ENCODE measurements at places on chromosomes 13 and 19. TPM values are rescaled to one million over a fixed set of nuclear protein-coding genes. Genes with fewer than 3 reads are reported as not detected.

- no peaks in the 10 kb centered on the region for H3K4me1 ChIP-seq
- DNase-seq = no peak
- no peak overlapping the region for H3K27ac ChIP-seq
- no peaks in the 10 kb centered on the region for H3K36me3 ChIP-seq
- H3K27me3 ChIP-seq = no peaks in the 10 kb centered on the region
Measured at GRCh38 chr13:84962849-84963248, 836.4 kb downstream of the SLITRK6 start.

Gene HIF3A
- total RNA-seq = 123 TPM

GRCh38 chr13:91270031-91270430 lies 77.5 kb upstream of the MIR17HG start:
- H3K4me3 ChIP-seq = no peak overlapping the region
- H3K4me1 ChIP-seq = no peaks in the 10 kb centered on the region

Gene TLE6
- total RNA-seq = 1.2 TPM

DNA sequence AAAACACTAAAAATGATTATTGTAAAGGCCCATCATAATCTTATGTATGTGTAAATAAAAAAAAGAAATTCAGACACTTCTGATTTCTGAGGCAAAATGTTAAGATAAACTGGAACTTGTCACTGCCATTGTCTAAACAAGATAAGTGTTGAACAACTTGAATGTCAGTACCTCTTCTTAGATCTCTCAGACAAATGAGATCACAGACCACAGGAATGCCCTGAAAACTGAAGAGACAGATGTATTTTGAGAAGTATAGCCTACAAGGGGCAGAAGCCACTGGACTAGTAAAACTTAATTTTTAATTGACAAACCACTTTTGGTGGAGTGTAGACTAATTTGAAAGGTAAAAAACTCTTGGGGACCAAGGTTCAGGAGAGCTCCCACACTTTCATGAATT lies 375.5 kb upstream of the SLITRK5 start:
- H3K27ac ChIP-seq = no peak overlapping the region
- H3K36me3 ChIP-seq = no peaks in the 10 kb centered on the region
- DNase-seq = no peak

GRCh38 chr19:29364224-29364726 lies 151.3 kb upstream of the UQCRFS1 start:
- DNase-seq = no peak
- no peak overlapping the region for H3K27ac ChIP-seq
- no peak overlapping the region for H3K4me3 ChIP-seq
- H3K4me1 ChIP-seq = no peaks in the 10 kb centered on the region
- no peaks in the 10 kb centered on the region for H3K36me3 ChIP-seq

GRCh38 chr19:4342314-4342614 lies 1.1 kb upstream of the MPND start:
- no peak for DNase-seq
- peak overlapping the region; percentile 96 for H3K27ac ChIP-seq
- peaks cover 25% of the 10 kb centered on the region for H3K4me1 ChIP-seq
- no peaks in the 10 kb centered on the region for H3K27me3 ChIP-seq
- peaks cover 14% of the 10 kb centered on the region for H3K36me3 ChIP-seq
- H3K4me3 ChIP-seq = peak overlapping the region; percentile 99

GRCh38 chr13:50069261-50069660 lies 54.0 kb downstream of the KCNRG start:
- no peaks in the 10 kb centered on the region for H3K36me3 ChIP-seq
- H3K4me1 ChIP-seq = peaks cover 47% of the 10 kb centered on the region
- H3K4me3 ChIP-seq = no peak overlapping the region
- H3K27ac ChIP-seq = no peak overlapping the region
- H3K27me3 ChIP-seq = no peaks in the 10 kb centered on the region

GRCh38 chr19:4065430-4066175 lies 1.1 kb downstream of the ZBTB7A start:
- peaks cover 7% of the 10 kb centered on the region for H3K36me3 ChIP-seq
- DNase-seq = peak; percentile 99
- H3K27ac ChIP-seq = peak overlapping the region; percentile 98

- no peaks in the 10 kb centered on the region for H3K36me3 ChIP-seq
- no peak overlapping the region for H3K4me3 ChIP-seq
- H3K27ac ChIP-seq = no peak overlapping the region
- no peaks in the 10 kb centered on the region for H3K4me1 ChIP-seq
Measured at GRCh38 chr13:24630121-24630520, 50.1 kb upstream of the ATP12A start.

- DNase-seq = no peak
- peak overlapping the region; percentile 19 for H3K4me3 ChIP-seq
- H3K4me1 ChIP-seq = peaks cover 4% of the 10 kb centered on the region
- no peaks in the 10 kb centered on the region for H3K27me3 ChIP-seq
Measured at GRCh38 chr13:100543872-100544602, 44.6 kb downstream of the GGACT start.

Gene C2CD4C
- total RNA-seq = 3.7 TPM

GRCh38 chr13:73089213-73089612 lies 30.4 kb downstream of the KLF5 start:
- H3K27ac ChIP-seq = no peak overlapping the region
- DNase-seq = no peak
- H3K4me1 ChIP-seq = no peaks in the 10 kb centered on the region
- H3K4me3 ChIP-seq = no peak overlapping the region
- no peaks in the 10 kb centered on the region for H3K27me3 ChIP-seq
- H3K36me3 ChIP-seq = no peaks in the 10 kb centered on the region

Gene VSTM1
- total RNA-seq = 0.33 TPM

DNA sequence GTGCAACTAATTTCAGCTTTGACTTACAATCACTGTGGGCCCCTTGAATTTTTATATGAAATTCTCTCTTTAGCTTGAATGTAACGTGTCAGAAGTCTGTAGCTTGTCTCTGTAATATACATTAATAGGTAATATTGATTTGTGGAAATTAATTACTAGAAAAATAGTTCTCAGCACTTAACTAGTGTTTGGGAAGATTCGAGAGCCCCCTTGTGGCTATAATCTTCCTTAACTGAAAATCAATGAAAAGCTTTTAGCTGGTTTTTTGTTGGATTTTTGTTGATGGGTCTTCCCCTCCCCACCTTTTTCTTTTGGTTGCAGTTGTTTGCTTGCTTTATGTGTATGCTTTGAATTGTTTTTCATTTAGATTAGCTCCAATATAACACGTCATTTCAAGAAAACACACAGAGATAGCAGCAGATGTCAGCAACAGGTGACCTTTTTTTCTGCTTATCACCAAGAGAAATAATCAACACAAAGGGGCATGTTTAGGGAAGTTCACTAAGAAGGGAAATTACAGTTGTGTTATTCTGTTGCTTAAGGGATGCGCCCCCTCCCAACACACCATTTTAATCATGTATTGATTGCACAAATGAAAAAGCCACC lies 176.8 kb downstream of the OXGR1 start:
- no peak for DNase-seq
- H3K27me3 ChIP-seq = no peaks in the 10 kb centered on the region
- H3K36me3 ChIP-seq = no peaks in the 10 kb centered on the region

Gene PLK5
- 0.17 TPM for total RNA-seq

Gene ATP7B
- total RNA-seq = 2.5 TPM

Gene PSPN
- total RNA-seq = 2.5 TPM

GRCh38 chr13:41467425-41467945 lies 10.1 kb downstream of the RGCC start:
- H3K27me3 ChIP-seq = no peaks in the 10 kb centered on the region
- peak overlapping the region; percentile 51 for H3K27ac ChIP-seq
- no peak overlapping the region for H3K4me3 ChIP-seq
- no peaks in the 10 kb centered on the region for H3K36me3 ChIP-seq
- H3K4me1 ChIP-seq = peaks cover 48% of the 10 kb centered on the region

Gene CGB5
- total RNA-seq = not detected

GRCh38 chr13:26599403-26599802 lies 41.9 kb downstream of the WASF3 start:
- no peaks in the 10 kb centered on the region for H3K27me3 ChIP-seq
- H3K27ac ChIP-seq = no peak overlapping the region
- DNase-seq = no peak
- no peaks in the 10 kb centered on the region for H3K36me3 ChIP-seq

GRCh38 chr19:44613295-44614178 lies at the start of gene IGSF23:
Gene IGSF23 (plus strand): TSS chr19:44613563. CDS start chr19:44613646, 83 bp downstream.
- H3K36me3 ChIP-seq = no peaks in the 10 kb centered on the region
- H3K27me3 ChIP-seq = no peaks in the 10 kb centered on the region
- H3K4me1 ChIP-seq = no peaks in the 10 kb centered on the region
- DNase-seq = no peak
- H3K4me3 ChIP-seq = no peak within 1 kb of the TSS

- no peaks in the 10 kb centered on the region for H3K36me3 ChIP-seq
- peaks cover 21% of the 10 kb centered on the region for H3K4me1 ChIP-seq
- no peak for DNase-seq
- no peaks in the 10 kb centered on the region for H3K27me3 ChIP-seq
Measured at GRCh38 chr13:51590971-51591627, 6.8 kb downstream of the WDFY2 start.

Gene BST2
- total RNA-seq = 59.7 TPM

- DNase-seq = peak; percentile 53
- peaks cover 30% of the 10 kb centered on the region for H3K4me1 ChIP-seq
- H3K27ac ChIP-seq = peak overlapping the region; percentile 88
- no peak overlapping the region for H3K4me3 ChIP-seq
- H3K27me3 ChIP-seq = no peaks in the 10 kb centered on the region
Measured at GRCh38 chr13:110127986-110128511, 178.9 kb downstream of the COL4A1 start.

GRCh38 chr19:9597027-9597426 lies 12.7 kb upstream of the ZNF121 start:
- DNase-seq = no peak
- no peak overlapping the region for H3K4me3 ChIP-seq
- no peak overlapping the region for H3K27ac ChIP-seq
- H3K4me1 ChIP-seq = no peaks in the 10 kb centered on the region
- H3K36me3 ChIP-seq = no peaks in the 10 kb centered on the region

Gene ZNF578
- 1.4 TPM for total RNA-seq

Gene PTH2
- total RNA-seq = not detected

DNA sequence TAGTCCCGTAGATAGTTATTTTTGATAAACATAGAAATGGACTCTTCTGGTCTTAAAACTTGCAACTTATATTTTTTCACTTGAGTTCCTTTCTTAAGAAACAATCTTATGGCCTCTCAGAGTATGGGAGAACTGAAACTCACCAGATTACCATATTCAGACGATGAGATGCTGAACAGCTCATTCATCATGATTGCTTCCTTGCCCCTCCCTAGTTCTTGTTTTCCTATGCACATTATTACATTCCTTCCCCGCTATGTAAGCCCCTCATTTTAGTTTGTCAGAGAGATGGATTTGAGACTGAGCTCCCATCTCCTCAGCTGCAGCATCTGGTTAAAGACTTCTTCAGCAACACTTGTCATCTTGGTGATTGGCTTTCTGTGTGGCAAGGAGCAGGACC lies 158.5 kb downstream of the SLITRK6 start:
- H3K36me3 ChIP-seq = no peaks in the 10 kb centered on the region
- H3K4me1 ChIP-seq = no peaks in the 10 kb centered on the region
- H3K27me3 ChIP-seq = no peaks in the 10 kb centered on the region
- no peak for DNase-seq
- H3K4me3 ChIP-seq = no peak overlapping the region
